A172 (cell line): ENCODE measurements at places on chromosomes 12 and 14. TPM values are rescaled to one million over a fixed set of nuclear protein-coding genes. Genes with fewer than 3 reads are reported as not detected.

CRACR2A gene
- total RNA-seq, result not detected in 2 replicates

DNA sequence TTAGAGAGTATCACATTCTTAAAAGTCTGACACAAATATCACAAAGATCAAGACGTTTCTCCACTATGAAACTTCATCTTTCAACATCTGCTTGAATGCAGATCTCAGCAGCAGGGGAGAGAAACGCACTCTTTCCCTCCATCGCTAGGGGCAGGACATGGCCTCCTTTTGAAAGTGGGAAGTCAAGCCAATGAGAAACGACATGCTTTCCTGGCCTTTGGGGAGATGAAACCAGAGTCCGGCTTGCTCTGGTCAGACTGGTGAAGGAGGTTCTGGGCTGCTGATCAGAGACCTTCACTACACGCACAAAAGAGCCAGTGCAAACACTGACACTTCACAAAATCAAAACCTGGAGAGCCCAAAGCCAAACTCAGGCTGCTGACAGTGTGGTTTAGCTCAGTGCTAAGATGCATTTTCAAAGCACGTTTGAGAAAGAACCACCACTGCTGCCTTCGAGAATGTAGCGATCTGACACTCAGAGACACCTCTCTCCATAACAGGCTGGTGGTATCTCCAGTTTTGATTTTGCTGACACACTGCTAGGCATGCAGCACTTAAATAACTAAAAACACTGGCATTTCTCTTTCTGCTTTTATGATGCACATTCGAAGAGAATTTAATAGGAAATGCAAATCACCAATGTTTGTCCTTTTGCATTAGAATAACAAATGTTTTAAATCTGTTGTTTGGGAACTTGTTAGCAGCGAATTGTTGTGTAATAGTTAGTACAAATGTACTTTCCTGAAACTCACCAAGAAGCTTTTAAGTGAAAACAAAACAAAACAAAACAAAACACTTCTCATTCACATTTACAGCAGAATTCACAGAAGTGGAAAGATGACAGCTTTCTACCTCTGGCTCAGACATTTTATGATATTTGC, 93.9 kb upstream of the OVCH1 start:
- no peak for DNase-seq

GRCh38 chr12:68162374-68162773, 2.8 kb upstream of the IFNG start:
- no peak for DNase-seq

DNA sequence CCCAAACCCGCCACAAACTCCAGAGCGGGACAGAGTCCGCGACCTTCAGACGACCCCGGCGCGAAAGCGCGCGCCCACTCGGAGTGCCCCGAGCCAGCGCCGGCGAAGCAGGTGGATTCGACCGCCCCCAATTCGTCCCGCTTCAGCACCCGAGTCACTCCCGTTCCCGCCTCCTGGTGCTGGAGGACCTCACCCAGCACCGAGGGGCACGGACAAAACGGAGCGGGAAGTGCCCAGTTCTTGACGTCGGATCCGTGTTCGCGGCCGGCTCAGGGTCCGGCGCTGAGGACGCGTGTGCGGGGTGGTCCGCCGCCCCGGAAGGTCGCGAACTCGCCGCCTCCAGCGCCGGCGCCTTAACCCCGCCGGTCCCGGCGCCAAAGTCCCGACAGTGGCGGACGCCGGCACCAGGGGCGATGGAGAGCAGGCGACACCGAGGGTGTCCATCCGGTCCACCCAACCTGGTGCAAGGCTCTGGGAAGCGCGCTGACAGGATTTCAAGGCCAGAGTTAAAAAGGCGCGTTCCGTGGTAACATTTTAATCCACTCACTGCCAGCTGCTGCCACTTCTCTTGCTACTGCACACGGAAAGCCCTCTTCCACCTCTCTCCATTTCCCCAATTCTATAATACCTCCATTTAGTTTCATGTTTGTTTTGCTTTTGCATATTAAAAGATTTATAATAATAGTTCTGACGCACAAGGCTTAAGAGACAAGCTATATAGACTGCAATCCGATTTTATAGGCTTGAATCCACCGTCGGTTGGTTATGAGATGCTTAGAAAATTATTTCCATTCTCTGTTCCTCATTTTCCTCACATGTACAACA, 240.0 kb upstream of the CPNE8 start:
- no peak for DNase-seq

GRCh38 chr12:23744696-23745095, 204.8 kb downstream of the SOX5 start:
- DNase-seq, result no peak

PIGH gene
- 11.5 and 18.6 TPM in 2 replicates for total RNA-seq

GRCh38 chr12:71187379-71187778, 29.6 kb upstream of the TSPAN8 start:
- DNase-seq, result no peak

GRCh38 chr12:76898442-76898841, 19.6 kb upstream of the CSRP2 start:
- DNase-seq, result no peak

DNA sequence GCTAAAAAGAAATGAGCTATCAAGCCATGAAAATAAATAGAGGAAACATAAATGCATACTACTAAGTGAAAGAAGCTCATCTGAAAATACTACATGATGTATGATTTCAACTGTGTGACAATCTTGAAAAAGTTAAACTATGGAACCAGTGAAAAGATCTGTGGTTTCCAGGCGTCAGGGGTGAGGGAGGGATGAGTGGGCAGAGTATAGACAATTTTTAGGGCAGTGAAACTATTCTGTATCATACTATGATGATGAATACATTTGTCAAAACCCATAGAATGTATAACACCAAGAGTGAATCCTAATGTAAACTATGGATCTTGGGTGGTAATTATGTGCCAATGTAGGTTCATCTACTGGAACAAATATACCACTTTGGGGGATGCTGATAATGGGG, 21.3 kb downstream of the SPX start:
- no peak for DNase-seq
